ENCODE measurements at places on chromosomes 7 and 10.

DNA sequence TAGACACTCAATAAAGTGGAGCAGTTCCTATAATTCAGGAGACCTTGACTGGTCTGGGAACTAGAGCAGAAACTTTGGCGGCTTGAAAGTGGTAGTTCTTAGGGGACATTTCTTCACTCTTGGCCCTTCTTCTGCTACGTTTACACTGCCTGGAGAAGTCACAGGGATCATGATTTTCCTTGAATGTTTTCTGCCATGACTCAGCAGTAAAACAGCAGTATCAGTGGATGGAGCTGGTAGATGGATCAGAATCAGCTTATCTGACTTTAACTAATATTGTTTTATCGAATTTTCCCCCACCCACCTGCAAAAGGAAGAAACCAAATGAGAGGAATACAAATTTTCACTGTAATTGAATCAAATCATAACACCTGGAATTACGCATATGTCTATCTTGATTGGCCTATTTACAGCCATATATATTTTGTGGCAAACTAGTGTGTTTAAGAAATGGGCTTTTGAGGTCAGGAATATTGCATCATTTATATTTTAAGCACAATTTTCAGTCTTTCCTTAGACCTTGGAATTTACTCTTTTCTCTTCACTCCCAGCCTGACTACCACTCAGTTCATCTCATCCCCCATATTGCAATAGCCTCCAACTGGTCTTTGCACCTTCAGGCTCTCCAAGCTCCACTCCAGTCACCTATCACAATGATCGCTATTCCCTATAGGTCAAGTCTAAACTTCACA lies 14.9 kb upstream of the DLX5 start:
- no peak for DNase-seq

- no peak for DNase-seq
Observed at GRCh38 chr10:11098666-11099065, 81.0 kb downstream of the CELF2 start.

- DNase-seq, result no peak
Observed at GRCh38 chr10:44237364-44238049, 147.4 kb downstream of the CXCL12 start.

DNA sequence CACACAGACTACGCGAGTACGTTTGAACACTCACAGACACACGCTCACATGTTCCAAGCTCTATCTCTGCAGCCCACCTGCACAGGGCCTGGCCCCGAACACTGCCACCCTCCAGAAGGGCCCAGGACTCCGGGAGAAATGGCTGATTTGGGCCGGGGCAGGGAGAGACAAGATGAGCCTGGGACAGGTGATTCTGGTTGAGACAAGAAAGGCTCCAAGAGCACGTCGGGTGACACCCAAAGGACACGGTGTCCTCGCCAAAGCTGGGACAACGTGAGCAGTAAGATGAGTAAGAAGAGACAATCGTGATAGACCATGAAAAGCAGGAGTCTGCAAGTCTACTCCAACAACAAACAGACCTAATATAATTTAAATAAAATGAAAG lies 9.2 kb downstream of the GPER1 start:
- no peak for DNase-seq

DNA sequence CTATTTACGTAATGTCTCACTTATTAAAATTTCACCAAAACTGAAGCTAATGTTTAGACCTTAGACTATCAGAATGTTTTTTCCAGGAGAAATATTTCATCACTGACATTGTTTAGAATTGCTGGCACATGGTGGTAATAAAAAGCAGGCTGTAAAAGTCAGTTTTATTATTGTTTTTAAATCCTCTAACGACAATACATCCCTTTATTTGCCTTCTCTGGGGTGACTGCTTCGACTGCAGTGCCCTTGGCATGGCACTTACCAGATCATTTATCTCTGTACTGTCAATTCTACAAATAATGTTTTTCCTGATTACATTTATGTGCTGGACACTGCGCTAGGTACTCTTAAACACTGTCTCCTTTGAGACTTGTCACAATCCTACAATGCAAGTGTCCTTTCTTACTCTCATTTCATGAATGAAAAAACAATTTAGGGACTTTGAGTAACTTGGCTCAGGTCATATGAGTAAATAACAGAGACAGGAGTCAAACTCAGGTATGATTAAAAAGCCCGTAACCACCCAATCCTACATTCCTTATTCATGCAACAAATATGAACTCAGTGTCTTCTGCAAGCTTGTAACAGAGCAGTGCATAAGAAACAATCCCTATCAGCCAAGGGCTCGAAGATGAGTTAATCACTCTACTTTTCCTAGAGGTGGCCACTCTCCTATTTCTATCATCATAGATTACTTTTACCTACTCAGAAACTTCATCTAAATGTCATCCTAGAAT lies 5.6 kb upstream of the ING3 start:
- DNase-seq, result no peak

GRCh38 chr7:82323806-82324205 lies 119.8 kb downstream of the CACNA2D1 start:
- no peak for DNase-seq

DNA sequence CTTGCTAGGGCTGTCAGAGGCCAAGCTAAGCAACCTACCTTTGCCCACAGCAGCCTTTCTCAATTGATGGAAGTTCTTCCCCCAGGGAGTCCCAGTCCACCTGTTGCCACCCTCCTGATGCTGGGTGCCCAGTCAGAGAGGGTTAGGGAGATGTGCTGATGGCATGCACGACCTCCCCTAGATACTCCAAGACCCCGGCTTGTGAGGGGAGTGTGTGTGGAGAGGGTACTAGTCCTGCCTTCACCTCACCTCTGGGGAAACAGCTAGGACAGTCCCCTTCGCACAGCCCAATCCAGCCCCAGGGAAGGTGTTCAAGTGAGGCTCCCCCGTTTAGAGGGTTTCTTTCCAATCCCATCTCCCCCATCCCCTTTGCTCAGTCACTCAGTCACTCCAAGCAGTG lies 1.3 kb upstream of the UNC5B start:
- no peak for DNase-seq

DNA sequence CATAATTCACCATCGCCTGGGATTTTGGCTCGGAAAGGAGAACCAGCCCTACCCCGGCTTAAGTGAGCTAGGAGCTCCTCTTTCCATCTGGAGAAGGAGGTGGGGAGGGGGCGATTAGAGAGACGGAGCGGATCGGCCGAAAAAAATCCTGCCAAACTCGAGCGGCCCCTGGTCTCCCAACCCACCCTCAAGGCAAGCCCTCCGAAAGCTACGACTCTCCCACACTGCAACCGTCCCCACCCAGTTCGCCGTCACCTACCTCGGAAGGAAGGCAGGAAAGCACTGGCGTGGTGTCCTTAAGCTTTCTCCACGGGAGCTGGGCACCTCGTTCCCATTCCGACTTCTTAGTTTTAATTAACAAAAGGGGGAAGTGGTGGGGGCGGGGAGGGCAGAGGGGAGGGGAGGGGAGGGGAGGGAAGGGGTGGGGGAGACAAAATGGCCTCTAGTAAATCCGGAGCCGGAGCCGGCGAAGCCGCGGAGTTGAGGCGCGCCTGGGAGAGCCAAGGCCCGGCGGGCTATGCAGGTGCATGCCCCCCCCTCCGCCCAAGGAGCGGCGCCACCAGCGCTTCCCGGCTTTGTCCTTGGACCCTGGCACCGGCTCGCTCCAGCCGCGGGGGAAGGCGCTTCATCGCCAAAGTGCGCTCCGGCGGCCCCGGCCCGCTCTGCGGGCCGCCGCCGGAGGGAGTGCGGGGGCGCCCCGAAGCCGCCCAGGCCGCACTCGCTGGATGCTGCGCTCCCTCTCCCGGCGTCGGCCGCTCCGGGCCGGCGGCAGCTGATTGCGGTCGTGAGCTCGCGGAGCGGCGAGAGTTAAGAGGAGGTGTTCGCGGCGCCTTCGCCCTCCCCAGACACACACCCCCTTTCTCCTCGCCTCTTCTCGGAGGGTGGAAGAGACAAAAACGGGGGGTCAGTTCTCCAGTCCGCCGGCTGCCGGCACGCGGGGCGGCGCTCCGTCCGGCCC lies at the start of gene LRRC4:
TSS of gene LRRC4 (minus strand) at position 784 of the 958 bp plus-strand sequence. CDS start 797 bp downstream, outside the sequence.
- DNase-seq, result peak; percentile 43

DNA sequence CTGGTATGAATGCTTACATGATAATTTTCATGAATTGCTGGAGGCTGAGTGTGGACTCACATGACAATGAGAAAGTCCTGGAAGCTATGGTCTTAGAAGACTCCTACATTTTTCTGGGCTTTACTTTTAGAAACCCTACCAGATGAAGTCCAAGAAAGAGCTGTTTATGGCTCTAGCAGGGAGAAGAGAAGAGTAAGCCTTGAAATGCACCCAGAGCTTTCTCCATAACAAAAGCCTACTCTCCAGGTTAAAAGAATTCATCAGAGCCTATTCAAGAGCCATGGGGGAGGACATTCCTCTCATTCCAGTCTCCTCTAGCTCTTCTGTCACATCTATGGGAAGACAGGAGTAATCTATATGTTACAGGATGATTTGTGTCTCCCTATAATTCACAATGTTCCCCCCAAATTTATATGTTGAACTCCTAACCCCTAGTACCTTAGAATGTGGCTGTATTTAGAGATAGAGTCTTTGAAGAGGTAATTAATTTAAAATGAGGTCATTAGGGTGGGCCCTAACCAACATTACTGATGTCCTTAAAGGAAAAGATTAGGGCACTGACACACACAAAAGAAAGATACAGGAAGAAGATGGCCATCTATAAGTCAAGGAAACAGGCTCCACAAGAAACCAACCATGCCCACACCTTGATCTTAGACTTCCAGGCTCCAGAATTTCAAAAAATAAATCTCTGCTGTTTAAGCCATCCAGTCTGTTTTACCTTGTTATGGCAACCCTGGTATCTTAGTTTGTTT lies 193.8 kb upstream of the PTER start:
- no peak for DNase-seq

DNA sequence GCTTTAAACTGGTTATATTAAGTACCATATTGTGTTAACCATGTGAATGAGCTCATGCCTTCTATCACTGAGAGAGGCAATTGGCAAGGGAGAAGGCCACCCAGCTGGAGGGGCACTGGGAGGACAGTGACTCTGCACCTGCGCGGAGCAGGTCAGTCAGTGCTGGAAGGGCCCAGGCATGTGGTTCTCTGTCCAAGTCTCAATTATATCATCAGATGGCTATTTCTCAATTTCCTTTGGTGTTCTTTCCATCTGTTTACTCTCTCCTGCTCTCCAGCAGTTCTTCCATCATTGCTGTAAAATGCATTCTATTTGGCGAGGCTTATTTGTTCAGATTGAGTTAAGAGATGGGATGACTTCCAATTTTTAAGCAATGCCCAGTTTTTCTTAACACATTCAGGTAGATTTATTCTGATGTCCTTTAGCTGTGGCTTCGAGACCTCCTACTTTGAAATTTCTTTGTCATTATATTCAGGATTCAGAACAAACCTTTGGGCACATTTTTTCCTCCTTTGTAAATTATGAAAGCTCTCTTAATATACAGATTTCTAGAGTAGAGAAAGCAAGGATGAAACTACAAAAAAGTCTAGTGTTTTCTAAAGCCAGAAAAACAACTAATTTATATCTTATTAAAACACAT lies 159.3 kb downstream of the BMPER start:
- no peak for DNase-seq

- DNase-seq, result no peak
Observed at GRCh38 chr10:61993711-61994401, 92.4 kb downstream of the ARID5B start.

GRCh38 chr7:32536585-32536984 lies 41.3 kb downstream of the AVL9 start:
- DNase-seq, result peak; percentile 4

DNA sequence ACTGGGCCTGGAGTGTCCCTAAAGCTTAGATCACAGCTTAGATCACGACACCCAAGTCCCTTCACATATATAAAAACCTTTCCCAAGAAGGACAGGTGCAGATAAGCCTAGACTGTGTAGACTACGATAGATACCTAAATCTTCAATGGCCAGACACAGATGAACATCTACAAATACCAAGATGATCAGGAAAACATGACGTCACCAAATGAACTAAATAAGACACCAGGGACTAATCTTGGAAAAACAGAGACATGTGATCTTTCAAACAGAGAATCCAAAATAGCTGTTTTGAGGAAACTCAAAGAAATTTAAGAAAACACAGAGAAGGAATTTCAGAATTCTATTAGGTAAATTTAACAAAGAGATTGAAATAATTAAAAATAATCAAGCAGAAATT lies 1082.6 kb upstream of the PHF14 start:
- DNase-seq, result no peak

DNA sequence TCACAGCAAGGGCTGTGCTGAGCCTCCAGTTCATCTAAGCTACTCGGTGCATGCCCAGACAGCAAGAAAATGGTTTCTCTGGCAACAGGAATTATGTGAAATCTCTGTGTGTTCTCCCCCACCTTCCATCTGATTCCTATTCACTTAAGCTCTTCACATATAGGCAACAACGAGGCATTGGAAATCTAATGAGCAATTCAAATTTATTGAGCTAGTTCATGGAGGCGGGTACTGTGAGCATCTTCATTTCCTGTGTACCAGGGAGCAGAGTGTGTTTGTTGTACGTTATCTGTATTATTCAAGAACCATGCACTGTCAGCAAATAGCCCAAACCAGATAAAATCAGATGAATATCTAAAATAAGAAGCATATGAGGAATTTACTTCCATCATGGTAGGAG lies 739.1 kb downstream of the MAGI2 start:
- no peak for DNase-seq

- no peak for DNase-seq
Observed at GRCh38 chr10:47376522-47377220, 7.4 kb downstream of the ZNF488 start.

DNA sequence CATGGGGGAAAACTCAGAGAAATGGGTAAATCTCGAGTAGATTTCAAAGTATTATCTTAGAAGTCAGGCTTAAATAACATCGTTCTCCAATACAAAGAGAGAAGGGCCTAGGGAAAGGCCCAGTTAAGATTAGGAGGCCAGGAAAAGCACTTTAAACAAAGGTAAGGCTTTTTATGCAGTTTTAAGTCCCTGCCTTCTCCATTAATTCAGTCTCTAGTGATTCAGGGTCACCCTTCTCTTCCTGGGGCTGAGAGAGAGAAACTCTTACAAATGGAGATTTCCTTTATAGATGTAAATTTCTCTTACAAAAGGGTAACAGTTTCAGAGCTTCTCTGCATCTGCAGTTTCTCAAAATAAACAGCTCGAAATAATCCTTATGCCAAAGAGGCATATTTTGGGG lies 179.3 kb downstream of the HECW1 start:
- DNase-seq, result no peak

DNA sequence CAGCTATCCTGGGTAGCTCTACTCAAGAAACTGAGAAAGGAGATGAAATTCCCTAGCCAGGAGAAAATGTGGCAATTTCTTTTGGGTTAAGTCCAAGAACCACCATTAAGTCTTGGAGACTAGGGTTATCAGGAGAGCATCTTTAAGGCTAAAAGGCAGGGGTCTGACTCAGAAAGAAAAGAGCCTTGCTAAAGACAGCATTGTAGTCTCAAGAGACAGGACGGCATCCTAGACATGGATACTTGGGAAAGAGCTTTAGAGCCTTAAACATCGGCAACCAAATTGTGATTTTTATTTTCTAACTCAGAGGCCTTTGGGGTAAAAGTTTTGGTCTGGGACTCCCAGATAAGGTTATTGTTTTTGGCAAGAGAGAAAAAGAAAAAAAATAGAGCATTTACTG lies 83.1 kb downstream of the FAS start:
- no peak for DNase-seq

GRCh38 chr7:84422790-84423189 lies 228.2 kb upstream of the SEMA3A start:
- DNase-seq, result no peak

Measured in suppressor macrophage treated with lipopolysaccharide for 4 hours (primary cell).